Kidney (tissue), 22 donors: ENCODE measurements at places on chromosomes 6 and 20. TPM values are rescaled to one million over a fixed set of nuclear protein-coding genes. Genes with fewer than 3 reads are reported as not detected.
A peak's percentile ranks its signal among the peaks of the same experiment; 100 is the strongest.

GRCh38 chr6:38813041-38813823 is 98.1 kb downstream of the DNAH8 start:
- H3K36me3 ChIP-seq, result no peaks in the 10 kb centered on the region
- no peak overlapping the region for H3K4me3 ChIP-seq
- no peak for DNase-seq
- H3K27ac ChIP-seq, result no peak overlapping the region
- H3K4me1 ChIP-seq, result no peaks in the 10 kb centered on the region

DNA sequence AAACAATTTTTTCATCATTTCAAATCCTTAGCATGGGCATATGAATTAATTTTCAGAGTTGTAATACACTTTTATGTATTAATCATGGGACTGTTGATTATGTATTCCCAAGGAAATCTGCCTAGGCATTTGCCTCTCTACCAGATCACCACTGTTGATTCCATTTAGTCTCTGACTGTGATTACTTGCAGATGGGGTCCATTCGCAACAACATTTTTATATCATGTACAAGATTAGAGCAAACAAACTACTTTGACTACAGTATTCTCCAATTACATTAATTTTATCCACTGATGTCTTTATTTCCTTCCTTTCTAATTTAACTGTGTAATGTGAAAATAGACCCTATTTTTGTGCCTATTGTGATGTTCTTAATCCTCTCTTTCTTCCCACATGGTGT is 831.4 kb upstream of the SLC35B3 start:
- no peaks in the 10 kb centered on the region for H3K27me3 ChIP-seq
- H3K4me1 ChIP-seq, result no peaks in the 10 kb centered on the region
- DNase-seq, result no peak
- H3K36me3 ChIP-seq, result no peaks in the 10 kb centered on the region
- H3K27ac ChIP-seq, result no peak overlapping the region

DNA sequence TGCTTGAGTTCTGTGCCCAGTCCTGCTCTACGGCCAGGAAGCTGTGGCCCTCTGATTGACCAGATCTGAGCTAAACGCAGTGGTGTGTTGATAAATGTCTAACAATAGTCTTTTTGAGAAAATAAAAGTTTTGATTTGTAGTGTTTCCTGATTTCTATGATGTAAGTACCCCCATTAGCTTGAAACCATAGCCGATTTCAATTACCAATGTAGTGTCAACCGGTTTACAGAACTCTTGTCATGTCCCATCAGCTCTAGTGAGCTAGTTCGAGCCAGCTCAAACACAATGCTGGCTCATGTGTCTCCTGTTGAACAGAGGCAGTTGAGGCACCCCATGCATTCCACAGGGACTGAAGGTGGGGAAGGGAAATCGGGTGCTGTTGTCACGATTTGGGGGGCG is 56.7 kb upstream of the ZMYND8 start:
- no peak overlapping the region for H3K4me3 ChIP-seq
- no peaks in the 10 kb centered on the region for H3K27me3 ChIP-seq
- H3K27ac ChIP-seq, result no peak overlapping the region
- H3K36me3 ChIP-seq, result no peaks in the 10 kb centered on the region
- peak; percentile 18 for DNase-seq

GRCh38 chr6:1285556-1285955 is 26.3 kb upstream of the FOXQ1 start:
- no peak for DNase-seq
- H3K4me1 ChIP-seq, result peaks cover 2% of the 10 kb centered on the region
- H3K4me3 ChIP-seq, result no peak overlapping the region
- H3K36me3 ChIP-seq, result no peaks in the 10 kb centered on the region
- no peaks in the 10 kb centered on the region for H3K27me3 ChIP-seq

DNA sequence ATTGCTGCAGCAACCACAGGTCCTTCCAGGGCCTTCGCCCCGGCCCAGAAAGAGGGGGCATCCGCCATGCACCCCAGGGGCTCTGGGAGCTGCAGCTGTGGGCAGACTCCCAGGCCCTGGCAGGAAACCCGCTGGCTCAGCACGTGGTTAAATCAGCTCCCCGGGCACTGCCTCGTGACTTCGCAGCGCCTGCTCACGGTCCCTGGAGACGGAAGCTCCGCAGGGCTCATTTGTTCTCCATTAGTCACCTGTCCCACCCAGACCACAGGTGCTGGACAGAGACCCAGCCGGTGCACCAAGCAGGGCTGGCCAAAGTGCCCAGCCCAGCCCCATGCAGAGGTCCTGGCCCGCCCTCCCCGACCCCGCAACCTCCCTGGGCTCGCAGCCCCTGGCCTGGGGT is 14.7 kb downstream of the KCNQ2 start:
- no peaks in the 10 kb centered on the region for H3K36me3 ChIP-seq
- no peak for DNase-seq

DNA sequence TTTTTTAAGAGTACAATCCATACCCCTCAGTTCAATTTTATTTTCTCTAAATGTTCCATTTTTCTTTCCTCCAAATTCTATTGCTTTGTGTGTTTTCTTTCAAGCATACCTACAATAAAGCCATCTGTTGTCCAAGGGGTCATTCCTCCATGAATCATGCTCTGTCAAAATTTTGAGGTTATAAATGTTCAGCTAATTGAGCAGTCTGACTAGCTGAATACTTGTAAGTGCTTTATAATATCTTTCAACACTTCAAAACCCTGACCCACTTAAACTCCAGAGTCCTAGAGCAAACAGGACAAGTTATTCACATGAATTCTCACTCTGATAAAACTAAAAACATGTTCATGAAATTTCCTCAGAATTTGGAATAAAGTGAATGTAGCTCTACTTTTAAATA is 33.4 kb upstream of the EYA4 start:
- no peak for DNase-seq
- no peaks in the 10 kb centered on the region for H3K4me1 ChIP-seq
- H3K27ac ChIP-seq, result no peak overlapping the region
- H3K36me3 ChIP-seq, result no peaks in the 10 kb centered on the region
- H3K27me3 ChIP-seq, result no peaks in the 10 kb centered on the region

DNA sequence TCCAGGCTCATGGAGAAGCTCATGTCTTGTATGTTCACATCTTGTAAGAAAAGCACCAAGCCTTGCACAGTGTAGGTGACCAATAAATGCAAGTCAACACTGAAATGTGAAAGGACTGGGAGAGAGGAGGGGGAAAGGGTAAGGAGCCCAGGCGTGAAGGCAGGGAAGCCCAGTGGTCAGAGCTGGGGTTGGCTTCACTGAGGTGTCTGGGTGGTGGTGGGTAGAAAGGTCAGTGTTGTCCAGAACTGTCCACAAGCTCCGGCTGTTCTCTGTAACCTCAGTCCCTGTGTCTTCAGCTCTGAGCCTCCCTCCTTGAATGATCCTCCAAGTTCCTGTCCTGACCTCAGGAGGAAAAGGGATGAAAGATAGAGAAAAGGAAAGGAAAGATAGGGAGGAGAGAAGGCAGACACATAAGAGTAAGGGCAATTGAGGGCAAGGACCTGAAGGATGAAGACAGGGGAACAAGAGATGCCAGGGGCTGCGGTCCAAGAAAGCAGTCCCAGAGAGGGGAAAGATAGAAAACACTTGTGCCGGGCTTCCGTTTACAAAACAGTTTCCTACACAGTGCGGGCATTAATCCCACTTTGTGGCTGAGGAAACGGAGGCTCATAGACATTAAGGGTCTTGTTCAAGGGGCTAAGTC is 2.4 kb upstream of the TNXB start:
- H3K4me3 ChIP-seq, result no peak overlapping the region
- no peaks in the 10 kb centered on the region for H3K27me3 ChIP-seq
- no peak for DNase-seq
- H3K36me3 ChIP-seq, result no peaks in the 10 kb centered on the region

DNA sequence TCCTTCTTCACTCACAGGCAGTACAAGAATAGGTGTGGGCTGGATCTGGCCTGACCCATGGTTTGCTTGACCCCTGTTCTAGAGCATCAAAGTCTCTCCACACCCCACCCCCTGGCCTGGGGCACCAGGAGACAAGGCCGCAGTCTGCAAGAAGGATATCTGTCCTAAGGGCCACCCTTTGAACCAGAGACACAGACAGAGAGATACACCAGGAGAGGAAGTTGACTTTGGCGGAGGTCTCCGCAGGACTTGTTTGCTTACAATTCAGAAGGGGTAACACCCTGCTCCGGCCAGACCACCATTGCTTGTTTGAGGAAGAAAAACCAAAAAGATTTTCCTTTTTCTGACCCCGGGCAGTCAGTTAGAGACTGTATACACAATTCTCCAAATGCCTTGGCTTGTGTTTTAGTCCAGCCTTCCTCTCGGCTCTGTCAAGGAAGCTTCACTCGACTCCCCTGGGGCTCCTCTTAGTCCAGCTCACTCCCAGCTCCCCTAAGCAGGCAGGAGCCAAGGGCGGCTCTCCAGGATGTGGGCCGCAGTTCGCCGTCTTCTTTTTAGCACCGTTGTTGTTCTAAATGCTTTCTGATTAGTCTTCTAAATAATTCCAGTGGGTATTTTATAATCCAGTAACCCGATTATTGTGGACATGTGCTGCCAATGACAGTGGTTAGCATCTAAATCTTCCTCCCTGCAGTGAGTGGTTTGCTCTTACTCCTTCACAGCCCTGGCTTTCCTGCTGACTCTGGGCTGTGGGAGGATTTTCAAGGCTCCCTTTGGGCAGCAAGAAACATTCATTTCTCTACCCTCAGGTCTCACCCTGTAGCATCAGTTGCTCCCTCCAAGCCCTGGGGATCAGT is 58.6 kb upstream of the MRPS10 start:
- H3K27ac ChIP-seq, result no peak overlapping the region
- H3K4me1 ChIP-seq, result peaks cover 11% of the 10 kb centered on the region
- no peak for DNase-seq
- H3K27me3 ChIP-seq, result no peaks in the 10 kb centered on the region
- H3K4me3 ChIP-seq, result no peak overlapping the region

DNA sequence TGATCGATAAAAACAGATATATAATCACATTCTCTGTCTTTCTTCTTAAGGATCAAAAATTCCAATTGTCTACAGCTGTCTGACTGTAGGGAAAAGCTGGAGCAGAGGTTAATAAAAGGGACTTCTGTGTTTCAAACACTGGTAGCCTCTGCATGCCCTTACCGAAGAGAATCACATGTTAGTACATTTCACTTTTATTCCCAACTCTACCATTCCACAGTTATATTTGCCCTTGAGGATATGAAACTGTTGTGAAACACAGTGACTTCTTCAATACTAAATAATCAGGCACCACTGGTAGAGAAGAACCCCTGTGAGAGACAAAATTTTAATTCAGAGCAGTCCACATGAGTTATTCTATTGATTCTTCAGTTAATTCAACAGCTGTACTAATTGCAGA is 1187.3 kb upstream of the CITED2 start:
- no peaks in the 10 kb centered on the region for H3K27me3 ChIP-seq
- no peak overlapping the region for H3K4me3 ChIP-seq
- DNase-seq, result no peak
- no peaks in the 10 kb centered on the region for H3K4me1 ChIP-seq

- H3K4me3 ChIP-seq, result no peak overlapping the region
- DNase-seq, result no peak
- H3K36me3 ChIP-seq, result no peaks in the 10 kb centered on the region
- H3K27me3 ChIP-seq, result no peaks in the 10 kb centered on the region
- no peak overlapping the region for H3K27ac ChIP-seq
- no peaks in the 10 kb centered on the region for H3K4me1 ChIP-seq
Observed at GRCh38 chr20:55567826-55568225, 437.5 kb downstream of the CBLN4 start.

DNA sequence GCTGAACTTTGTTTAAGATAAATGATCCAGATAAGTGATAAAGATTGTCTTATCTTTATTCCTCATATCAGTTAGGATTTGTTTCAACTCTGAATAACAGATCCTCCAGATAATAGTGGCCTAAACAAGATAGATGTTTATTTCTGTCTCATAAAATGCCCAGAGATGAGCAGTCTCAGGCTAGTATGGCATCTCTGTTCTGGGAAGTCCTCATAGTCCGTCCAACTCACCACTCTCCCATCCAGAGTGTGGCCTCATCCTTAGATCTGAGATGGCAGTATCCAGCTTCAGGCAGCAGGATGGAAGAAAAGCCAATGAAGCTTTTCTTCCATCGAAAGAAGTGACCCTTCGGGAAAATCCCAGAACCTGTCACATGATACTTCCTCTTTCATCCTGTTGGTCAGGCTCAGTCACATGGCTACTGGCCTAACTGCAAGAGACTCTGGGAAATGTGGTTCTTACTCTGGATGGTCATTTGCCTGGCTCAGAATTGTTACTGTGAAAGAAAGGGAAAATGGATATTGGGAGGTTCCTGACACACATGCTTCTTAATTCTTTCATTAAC is 29.4 kb upstream of the TAGAP start:
- peak; percentile 59 for DNase-seq
- no peak overlapping the region for H3K27ac ChIP-seq
- H3K4me3 ChIP-seq, result no peak overlapping the region
- no peaks in the 10 kb centered on the region for H3K4me1 ChIP-seq
- H3K27me3 ChIP-seq, result no peaks in the 10 kb centered on the region

DNA sequence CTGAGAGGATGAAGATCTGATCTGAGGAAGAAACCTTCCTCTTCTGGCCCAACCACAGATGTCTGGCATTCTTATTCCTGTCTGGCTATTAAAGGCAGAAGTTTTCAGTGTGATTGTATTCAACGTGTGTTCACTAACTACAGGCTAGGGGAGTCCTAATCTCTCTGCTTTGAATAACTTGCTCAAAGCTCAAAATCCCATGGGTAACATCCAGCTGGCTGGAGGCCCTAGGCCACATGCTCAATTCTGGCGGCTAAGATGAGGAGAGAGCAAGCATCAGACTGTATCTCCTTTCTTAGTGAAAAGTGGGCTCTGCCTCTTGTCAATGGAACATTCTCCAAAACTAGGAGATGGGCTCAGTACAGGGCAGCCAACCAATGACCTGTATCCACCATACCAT is 478.0 kb downstream of the KIF16B start:
- H3K4me3 ChIP-seq, result no peak overlapping the region
- no peaks in the 10 kb centered on the region for H3K27me3 ChIP-seq
- H3K27ac ChIP-seq, result no peak overlapping the region
- H3K36me3 ChIP-seq, result no peaks in the 10 kb centered on the region
- DNase-seq, result no peak

DNA sequence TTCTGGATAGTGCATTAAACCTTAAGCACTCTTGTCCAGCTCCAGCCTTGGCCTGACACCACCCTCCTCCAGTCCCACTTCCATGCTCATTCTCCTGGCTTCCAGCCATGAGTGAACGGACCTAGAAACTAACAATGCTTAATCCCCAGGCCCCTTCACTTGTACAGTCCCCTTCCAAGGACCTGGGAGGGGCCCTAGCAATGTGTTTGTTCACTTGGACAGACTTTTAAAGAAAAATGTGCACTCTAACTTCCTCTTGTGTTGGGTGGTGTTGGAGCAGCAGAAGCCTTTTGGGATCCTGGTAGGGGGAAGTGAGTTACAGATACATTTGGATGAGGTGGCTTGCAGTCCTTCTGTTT is 48.9 kb upstream of the CCN6 start:
- H3K27ac ChIP-seq, result no peak overlapping the region
- H3K4me3 ChIP-seq, result no peak overlapping the region
- peaks cover 2% of the 10 kb centered on the region for H3K4me1 ChIP-seq
- no peak for DNase-seq
- H3K36me3 ChIP-seq, result no peaks in the 10 kb centered on the region
- no peaks in the 10 kb centered on the region for H3K27me3 ChIP-seq

The PTK6 gene
- polyA plus RNA-seq, result 0.26 TPM

The VNN1 gene
- 13.8 TPM for polyA plus RNA-seq
